H9 (cell line): ENCODE measurements at places on chromosomes 2 and 18. TPM values are rescaled to one million over a fixed set of nuclear protein-coding genes. Genes with fewer than 3 reads are reported as not detected.

- DNase-seq, result no peak
- no peaks in the 10 kb centered on the region for H3K4me1 ChIP-seq
- no peak overlapping the region for H3K4me3 ChIP-seq
These were observed 886.7 kb downstream of the SUCLG1 start for GRCh38 chr2:83572400-83572799.

DPYSL5 gene
- total RNA-seq, result 6.4 and 6.9 TPM in 2 replicates

GRCh38 chr2:48306409-48307284 is 223.3 kb upstream of the STON1 start:
- H3K36me3 ChIP-seq, result peaks cover 6% of the 10 kb centered on the region
- H3K27ac ChIP-seq, result no peak overlapping the region
- H3K27me3 ChIP-seq, result no peaks in the 10 kb centered on the region
- no peak overlapping the region for H3K4me3 ChIP-seq
- H3K4me1 ChIP-seq, result no peaks in the 10 kb centered on the region

- no peak overlapping the region for H3K4me3 ChIP-seq
- no peaks in the 10 kb centered on the region for H3K4me1 ChIP-seq
- no peak overlapping the region for H3K27ac ChIP-seq
- H3K27me3 ChIP-seq, result peaks cover under 1% of the 10 kb centered on the region; the same call in 1 of the 2 replicates
- no peak for DNase-seq
- H3K36me3 ChIP-seq, result no peaks in the 10 kb centered on the region
These were observed 19.4 kb upstream of the ATP6V1B1 start for GRCh38 chr2:70916291-70916690.

SLC14A1 gene
- total RNA-seq, result not detected in 2 replicates

DNA sequence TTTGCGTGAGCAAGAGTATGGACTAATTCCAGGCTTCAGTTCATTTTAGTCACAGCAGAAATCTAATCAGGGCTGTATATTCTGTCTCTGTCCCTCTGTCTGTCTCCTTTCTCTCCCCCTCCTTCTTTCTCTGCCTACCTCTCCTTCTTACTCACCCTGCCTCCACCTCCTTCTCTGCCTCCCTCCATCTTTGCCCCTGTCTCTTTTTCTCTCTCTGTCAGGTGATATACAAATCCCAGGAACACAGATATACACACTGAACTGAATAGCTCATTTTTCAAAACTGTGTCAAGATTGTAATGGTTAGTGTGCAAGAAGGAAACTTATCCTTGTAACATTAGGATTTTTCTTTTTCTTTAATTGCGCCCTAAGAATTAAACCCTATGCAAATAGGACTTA is 32.5 kb downstream of the SLC8A1 start:
- H3K27ac ChIP-seq, result no peak overlapping the region
- H3K36me3 ChIP-seq, result no peaks in the 10 kb centered on the region
- H3K4me3 ChIP-seq, result no peak overlapping the region
- no peaks in the 10 kb centered on the region for H3K27me3 ChIP-seq

- no peak overlapping the region for H3K27ac ChIP-seq
- no peaks in the 10 kb centered on the region for H3K4me1 ChIP-seq
- no peak overlapping the region for H3K4me3 ChIP-seq
- peaks cover 4% of the 10 kb centered on the region; the same call in 1 of the 3 replicates for H3K36me3 ChIP-seq
- H3K27me3 ChIP-seq, result no peaks in the 10 kb centered on the region
These were observed 8.5 kb upstream of the RALBP1 start for GRCh38 chr18:9466846-9467245.

GRCh38 chr2:172088245-172089004 is 3.1 kb downstream of the DLX1 start:
- H3K27me3 ChIP-seq, result peaks cover 89% of the 10 kb centered on the region
- H3K27ac ChIP-seq, result no peak overlapping the region
- H3K36me3 ChIP-seq, result no peaks in the 10 kb centered on the region; the same call in 1 of the 2 replicates

DNA sequence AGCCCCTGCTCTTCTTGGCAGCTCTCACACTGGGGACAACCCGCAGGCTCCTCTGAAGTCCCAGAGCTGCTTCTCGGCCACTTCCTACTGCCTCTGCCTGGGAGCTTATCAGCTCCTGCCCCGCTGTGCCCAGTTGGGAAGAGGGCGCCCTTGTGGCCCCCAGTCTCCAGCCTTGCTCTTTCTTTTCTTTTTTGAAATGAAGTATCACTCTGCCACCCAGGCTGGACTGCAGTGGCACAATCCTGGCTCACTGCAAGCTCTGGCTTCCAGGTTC is 20.6 kb upstream of the ALPI start:
- no peak overlapping the region for H3K4me3 ChIP-seq
- H3K36me3 ChIP-seq, result no peaks in the 10 kb centered on the region
- no peaks in the 10 kb centered on the region for H3K4me1 ChIP-seq
- DNase-seq, result no peak
- no peak overlapping the region for H3K27ac ChIP-seq

- H3K36me3 ChIP-seq, result no peaks in the 10 kb centered on the region
- H3K27ac ChIP-seq, result no peak overlapping the region
- H3K4me1 ChIP-seq, result peaks cover 3% of the 10 kb centered on the region
- H3K4me3 ChIP-seq, result no peak overlapping the region
These were observed 274.9 kb upstream of the TCF4 start for GRCh38 chr18:55862693-55863390.
